Stimulated activated CD8-positive, alpha-beta memory T cell treated with anti-CD3 and anti-CD28 coated beads, Interleukin-7, amount 100 ng/mL, for 1 hour (primary cell): ENCODE measurements at places on chromosomes 4 and X.

- no peak for DNase-seq
Observed at GRCh38 chrX:17544821-17545220, 169.8 kb downstream of the NHS start.

DNA sequence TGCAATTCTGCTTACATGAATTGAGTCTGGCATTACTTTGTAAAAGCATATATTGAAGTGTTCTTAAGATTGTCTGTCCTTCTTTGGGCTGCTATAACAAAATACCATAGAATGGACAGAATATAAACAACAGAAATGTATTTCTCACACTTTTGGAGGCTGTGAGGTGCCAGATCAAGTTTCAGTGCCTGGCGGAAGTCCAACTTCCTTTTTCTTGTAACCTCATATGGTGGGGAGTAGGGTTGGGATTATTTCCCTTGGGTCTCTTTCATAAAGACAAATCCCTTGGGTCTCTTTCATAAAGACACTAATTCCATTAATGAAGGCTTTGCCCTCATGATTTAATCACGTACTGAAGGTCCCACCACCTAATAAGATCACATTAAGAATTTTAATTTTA, 199.3 kb upstream of the GRID2 start:
- DNase-seq = no peak

GRCh38 chr4:69984030-69984443, 11.7 kb upstream of the STATH start:
- DNase-seq = no peak

GRCh38 chr4:41236508-41236907, 20.2 kb upstream of the UCHL1 start:
- no peak for DNase-seq

DNA sequence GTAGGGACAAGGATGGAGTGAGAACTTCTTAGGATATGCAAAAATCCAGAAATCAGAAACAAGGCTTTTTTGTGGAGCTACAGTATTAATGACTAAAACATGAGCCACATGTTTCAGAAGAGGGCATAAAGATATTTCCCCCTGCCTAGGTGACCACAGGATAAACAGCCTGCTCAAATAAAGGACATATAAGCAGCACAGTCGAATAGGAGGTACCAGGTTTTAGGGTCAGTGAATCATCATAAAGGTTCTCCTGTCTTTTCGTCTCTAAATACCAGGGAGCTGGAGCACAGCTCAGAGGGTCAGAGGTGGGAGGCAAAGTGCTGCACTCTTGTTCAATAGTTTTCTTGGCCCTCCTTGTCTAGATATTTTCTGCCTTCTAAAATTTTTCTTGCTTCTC, 211.9 kb upstream of the HS3ST1 start:
- DNase-seq = no peak

DNA sequence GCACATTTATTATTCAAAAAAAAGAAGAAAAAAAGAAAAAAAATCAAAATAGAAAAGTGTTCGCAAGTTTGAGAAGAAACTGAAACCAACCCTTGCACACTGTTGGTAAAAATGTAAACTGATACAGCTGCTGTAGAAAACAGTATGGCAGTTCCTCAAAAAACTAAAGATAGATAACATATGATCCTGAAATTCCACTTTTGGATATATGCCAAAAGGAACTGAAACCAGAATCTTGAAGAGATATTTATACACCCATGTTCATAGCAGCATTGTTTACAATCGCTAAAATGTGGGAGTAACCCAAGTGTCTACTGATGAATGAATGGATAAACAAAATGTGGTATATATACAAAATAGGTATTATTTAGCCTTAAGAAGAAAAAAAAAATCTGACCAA, 155.4 kb downstream of the TBCK start:
- DNase-seq = no peak

- DNase-seq = no peak
Observed at GRCh38 chrX:49876750-49877149, 2.5 kb upstream of the USP27X start.

DNA sequence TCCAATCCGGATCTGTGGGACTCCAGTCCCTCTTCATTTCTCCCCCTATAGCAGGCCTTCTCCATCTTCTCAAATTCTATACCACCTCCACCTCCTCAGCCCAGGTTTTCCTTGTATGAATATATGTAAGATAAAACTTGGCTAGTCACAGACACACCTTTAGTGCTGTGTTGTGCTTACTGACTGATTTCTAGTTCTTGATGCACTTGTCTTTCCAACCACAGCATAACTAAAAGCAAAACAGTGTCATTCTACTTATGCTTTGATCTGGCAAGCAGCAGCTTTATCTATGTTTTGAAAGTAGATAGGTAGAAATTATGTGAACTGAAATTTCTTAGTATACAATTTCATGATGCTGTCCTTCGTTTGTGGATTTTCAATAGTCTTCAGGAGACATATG, 47.5 kb downstream of the CCNI start:
- no peak for DNase-seq

- DNase-seq = no peak
Observed at GRCh38 chr4:101081695-101082369, 265.5 kb downstream of the PPP3CA start.

DNA sequence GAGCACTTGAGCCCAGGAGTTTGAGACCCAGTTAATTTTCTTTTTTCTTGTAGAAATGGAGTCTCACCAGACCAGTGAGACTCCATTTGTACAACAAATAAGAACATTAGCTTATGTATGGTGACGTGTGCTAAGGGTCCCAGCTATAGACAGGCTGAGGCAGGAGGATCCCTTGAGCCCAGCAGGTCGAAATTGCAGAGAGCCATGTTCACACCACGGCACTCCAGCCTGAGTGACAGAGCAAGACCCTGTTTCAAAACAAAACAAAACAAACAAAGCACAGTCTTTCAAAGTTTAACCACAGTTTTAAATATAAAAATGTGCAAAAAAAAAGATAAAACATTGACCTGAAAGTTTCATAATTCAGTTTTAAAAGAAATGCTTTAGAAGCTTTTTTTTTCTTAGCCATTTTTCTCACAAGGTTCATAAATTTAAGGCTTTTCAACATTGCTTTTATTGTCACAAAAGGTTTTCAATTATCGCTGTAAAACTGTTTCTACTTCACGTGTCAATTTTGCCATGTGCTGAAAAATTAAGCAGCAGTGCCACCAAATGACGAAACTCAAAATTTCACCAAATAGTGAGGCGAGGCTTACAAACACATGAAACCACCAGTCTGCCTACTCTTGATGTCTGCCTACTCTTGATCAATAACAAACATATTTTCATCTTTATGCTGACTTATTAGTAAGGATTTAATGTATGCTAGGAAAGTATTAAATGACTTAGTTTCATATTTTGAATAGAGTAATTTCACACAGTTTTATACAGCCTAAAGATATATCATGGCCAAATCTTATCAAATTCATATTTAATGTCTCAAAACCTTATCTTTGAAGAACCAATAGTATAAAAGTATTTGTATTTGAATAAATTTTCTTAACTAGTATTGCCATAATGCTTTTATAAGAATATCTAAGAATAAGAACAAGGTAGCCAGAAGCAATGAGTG, 126.3 kb downstream of the NEK1 start:
- no peak for DNase-seq

GRCh38 chrX:133776072-133776471, 209.3 kb downstream of the GPC3 start:
- DNase-seq = no peak

GRCh38 chrX:48918301-48918642, 552 bp downstream of the PIM2 start:
- no peak for DNase-seq

DNA sequence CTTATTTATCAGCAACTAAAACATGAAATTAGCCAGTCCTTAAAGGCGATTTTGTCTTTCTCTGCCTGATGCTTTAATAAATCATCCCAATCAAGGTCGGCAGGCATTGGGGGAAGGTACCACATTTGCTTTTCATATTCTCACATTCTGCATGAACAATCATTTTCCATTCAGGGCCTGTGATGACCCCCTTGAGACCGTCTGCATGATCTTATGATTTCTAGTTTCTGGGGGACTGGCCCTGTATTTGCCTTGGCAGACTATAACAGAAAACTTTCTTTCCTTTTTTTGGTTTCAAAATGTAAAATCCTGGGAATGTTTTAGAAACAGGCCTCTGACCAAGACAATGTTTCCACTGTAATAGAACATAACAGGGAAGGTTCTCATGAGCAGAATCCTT, 296.8 kb downstream of the IDS start:
- no peak for DNase-seq
